ENCODE measurements at places on chromosomes 16 and 17. TPM values are rescaled to one million over a fixed set of nuclear protein-coding genes. Genes with fewer than 3 reads are reported as not detected.

DNA sequence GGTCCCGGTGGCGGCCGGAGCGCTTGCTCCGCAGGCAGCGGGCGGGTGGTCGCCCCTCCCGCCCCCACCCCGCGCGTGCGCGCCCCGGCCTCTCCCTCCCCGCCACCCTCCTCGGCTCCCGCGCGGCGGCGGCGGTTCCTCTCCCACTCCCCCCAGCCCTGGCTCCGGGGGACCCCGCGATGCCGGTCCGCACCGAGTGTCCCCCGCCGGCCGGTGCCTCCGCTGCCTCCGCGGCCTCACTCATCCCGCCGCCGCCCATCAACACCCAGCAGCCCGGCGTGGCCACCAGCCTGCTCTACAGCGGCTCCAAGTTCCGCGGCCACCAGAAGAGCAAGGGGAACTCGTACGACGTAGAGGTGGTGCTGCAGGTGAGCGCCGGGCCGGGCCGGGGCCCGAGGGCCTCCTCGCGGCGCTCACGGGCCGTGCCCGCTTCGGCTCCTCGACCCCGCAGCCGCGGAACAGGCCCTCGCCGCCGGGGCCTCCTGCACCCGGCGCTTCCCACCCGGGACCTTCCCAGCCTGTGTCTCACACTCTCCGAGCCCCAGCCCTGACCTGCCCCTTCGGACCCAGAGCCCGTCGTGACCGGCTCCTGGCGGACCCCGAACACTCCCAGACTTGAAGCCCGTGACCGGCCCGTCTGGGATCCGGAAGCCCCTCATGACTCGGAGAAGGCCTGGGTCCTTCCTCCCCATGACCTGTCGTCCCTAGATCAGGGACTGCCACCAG lies 490 bp downstream of the GID4 start:
- peaks cover 2% of the 10 kb centered on the region for H3K36me3 ChIP-seq
- DNase-seq: peak; percentile 41
- H3K4me3 ChIP-seq: peak overlapping the region; percentile 86
- peaks cover 40% of the 10 kb centered on the region for H3K4me1 ChIP-seq

- H3K36me3 ChIP-seq: no peaks in the 10 kb centered on the region
- DNase-seq: no peak
- peak overlapping the region; percentile 98 for H3K27ac ChIP-seq
- H3K4me3 ChIP-seq: peak overlapping the region; percentile 71
- H3K27me3 ChIP-seq: no peaks in the 10 kb centered on the region
Observed at GRCh38 chr16:3075523-3075915, 10.1 kb downstream of the IL32 start.

- no peaks in the 10 kb centered on the region for H3K27me3 ChIP-seq
- H3K4me1 ChIP-seq: peaks cover 13% of the 10 kb centered on the region
- no peaks in the 10 kb centered on the region for H3K36me3 ChIP-seq
- H3K27ac ChIP-seq: no peak overlapping the region
Observed at GRCh38 chr17:64741038-64741641, 79.0 kb upstream of the SMURF2 start.

The HP gene
- total RNA-seq: not detected

The SLC52A1 gene
- total RNA-seq: 0.12 TPM

Data from activated naive CD4-positive, alpha-beta T cell treated with anti-CD3 and anti-CD28 coated beads for 36 hours (primary cell).